Inflammatory macrophage (primary cell): ENCODE measurements at places on chromosomes 1 and 21.

DNA sequence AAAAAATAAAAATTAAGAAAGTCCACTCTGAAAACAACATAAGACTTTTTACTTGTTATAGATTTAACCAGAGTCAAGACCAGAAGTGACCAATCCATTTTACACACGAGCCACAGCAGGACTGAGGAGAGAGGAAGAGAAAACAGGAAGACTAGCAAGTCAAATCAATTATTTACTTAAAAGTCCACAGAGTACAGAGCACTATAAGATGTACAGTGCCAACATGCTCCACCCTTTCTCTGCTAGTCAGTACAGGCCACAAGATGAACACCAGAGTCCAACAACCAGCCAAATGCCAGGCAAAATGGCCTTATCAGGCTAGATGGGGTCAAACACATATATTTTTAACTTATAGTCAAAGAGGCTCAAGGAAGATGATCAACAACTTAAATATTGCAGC lies 19.5 kb downstream of the LUZP1 start:
- no peak for DNase-seq

DNA sequence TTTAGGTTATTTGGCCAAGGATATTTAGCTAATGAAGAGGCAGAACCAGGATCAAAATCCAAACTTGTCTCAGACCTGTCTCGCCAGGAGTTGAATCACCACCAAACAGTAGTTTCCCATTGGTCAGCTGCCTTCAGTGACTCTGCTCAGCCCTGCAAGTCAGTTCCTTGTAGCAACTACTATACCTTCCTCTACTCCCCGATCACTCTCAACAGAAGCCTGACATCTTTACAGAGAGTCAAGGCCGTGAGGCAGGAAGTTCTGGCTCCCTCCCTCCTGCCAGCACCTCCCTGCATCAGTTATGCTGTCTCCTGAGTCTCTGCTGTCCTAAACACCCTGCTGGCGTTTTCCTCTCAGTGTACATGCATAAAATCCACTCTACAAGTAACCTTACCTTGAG lies 13.2 kb downstream of the PSMD4 start:
- no peak for DNase-seq

GRCh38 chr21:42047821-42048613 lies 23.1 kb upstream of the UMODL1 start:
- DNase-seq: no peak

GRCh38 chr1:89276690-89277089 lies 4.0 kb upstream of the GBP5 start:
- no peak for DNase-seq

DNA sequence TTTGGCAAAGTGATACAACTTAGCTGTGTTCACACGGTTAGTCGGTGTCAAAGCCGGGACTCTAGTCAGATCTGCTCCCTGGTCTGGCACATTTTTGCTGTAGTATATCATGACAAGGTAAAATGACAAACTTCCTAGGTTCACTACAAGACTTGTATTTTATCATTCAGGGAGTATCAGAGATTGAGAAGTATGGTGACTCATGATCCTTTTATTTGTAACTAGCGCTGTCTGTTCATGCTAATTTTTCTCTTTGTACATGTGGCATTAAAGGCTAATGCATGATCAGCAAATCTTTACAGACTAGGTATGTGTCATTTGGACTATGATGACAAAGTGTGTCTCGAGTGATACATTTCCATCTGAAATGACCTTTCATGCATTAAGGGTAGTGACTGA lies 326.7 kb downstream of the SIPA1L2 start:
- DNase-seq: no peak

- no peak for DNase-seq
These were observed 37.3 kb downstream of the RGL1 start for GRCh38 chr1:183841950-183842794.

- DNase-seq: no peak
These were observed 278.7 kb upstream of the CHRM3 start for GRCh38 chr1:239107676-239108075.

- no peak for DNase-seq
These were observed 96.7 kb upstream of the TMPRSS2 start for GRCh38 chr21:41604583-41605041.

DNA sequence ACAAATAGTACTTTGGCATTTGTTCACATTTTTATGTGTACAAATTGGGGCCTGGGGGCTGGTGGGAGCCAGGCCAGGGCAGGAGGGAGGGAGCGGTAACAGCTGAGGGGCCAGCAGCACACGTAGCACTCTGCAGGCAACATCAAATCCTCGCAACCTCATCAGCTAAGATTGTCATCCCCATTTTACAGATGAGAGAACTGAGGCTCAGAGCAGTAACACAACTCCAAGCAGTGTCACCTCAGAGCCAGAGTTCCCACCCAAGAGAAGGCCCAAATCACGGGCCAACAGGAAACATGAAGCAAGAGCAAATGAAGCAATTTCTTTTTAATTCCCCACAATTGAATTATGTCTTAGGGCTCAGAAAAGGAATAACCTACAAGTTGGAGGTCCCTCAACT lies 14.1 kb downstream of the IFFO2 start:
- peak; percentile 33 for DNase-seq

DNA sequence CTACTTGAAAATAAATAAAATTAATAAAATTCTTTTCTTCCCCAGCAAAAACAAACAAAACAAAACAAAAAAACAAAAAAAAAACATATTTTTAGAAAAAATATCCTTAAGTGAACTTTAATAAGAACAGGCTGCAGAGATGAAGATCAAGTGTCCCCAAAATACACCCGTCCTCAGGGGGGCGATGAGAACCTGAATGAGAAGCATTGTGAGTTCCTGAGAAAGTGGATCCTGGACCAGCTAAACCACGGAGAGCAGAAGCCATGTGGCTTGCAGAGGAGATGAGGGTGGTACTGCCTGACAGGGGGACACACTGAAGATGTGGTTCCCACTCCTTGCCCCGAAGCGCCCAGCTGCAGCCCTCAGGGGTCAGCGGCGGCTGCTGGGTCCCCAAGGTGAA lies 89.3 kb downstream of the ITPKB start:
- no peak for DNase-seq

GRCh38 chr1:234728740-234729139 lies 118.8 kb upstream of the IRF2BP2 start:
- DNase-seq: no peak

GRCh38 chr1:95226781-95227660 lies 7.0 kb upstream of the RWDD3 start:
- DNase-seq: no peak

GRCh38 chr1:77832901-77833300 lies 53.5 kb downstream of the MIGA1 start:
- no peak for DNase-seq

- no peak for DNase-seq
These were observed 87.3 kb upstream of the SLFNL1 start for GRCh38 chr1:41108696-41109275.

GRCh38 chr21:41366522-41367151 lies 4.8 kb downstream of the MX2 start:
- DNase-seq: peak; percentile 95

DNA sequence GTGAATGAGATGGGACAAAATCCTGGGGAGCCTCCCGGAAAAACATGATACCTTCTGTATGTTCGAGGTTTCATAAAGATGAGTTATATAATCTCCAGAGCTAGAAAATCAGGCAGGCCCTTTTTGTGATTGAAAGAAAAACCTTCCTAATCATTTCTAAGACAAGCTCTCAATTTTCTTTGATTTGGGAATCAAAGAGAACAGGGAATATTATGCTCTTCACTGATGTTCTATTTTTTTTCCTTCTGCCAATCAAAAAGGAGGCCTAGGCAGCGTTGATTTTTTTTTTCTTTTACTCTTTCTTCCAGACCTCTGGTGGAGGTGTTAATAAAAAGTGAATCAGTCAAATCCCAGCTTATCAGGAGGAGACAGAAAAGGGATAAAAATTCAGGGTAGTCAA lies 34.5 kb downstream of the DIRAS3 start:
- DNase-seq: no peak

DNA sequence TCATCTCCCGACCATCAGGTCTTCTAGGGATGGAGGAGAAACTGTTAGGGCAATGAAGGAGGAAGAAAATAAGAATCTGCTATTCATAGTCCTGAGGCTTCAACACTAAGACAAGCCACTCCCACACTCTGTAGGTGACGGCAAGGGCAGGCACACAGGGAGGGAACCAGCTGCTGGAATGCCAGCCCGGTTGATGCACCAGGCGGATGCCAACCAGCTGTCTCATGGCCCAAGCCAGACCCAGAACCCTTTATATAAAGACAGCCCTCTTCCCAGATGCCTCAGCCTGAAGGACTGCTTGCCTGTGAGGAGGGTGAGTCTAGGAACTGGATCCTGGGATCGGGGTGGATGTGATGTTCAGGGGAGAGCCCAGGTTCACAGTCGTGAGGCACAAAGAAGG lies at the start of gene KPRP:
Gene KPRP, plus strand, starts transcription at position 279 of the 400 bp plus-strand sequence. CDS start 1,564 bp downstream, outside the sequence.
- DNase-seq: no peak

- peak; percentile 73 for DNase-seq
These were observed 19.8 kb upstream of the MUTYH start for GRCh38 chr1:45359882-45360513.

GRCh38 chr1:40392221-40392620 lies 18.7 kb downstream of the SMAP2 start:
- DNase-seq: no peak

DNA sequence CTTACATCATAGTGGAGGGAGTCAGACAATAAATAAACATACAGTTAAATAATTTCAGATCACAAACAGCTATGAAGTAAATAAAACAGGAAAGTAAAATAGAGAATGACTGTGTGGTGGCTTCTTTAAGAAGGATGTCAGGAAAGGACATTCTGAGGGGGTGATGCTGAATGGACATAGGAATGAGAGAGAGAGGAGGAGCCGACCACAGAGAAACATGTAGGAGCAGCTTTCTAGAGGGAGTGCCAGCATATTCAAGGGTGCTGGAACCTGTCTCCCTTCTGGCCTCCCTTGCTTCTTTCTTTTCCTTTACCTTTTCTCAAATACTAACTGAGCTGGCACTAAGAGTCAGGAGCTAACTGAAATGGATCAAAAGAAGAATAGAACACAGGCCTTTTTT lies 20.5 kb upstream of the BCL10 start:
- no peak for DNase-seq

GRCh38 chr1:107691540-107691939 lies 273.4 kb downstream of the VAV3 start:
- DNase-seq: no peak

- DNase-seq: no peak
These were observed 551.1 kb downstream of the PLPP3 start for GRCh38 chr1:56028244-56028643.

DNA sequence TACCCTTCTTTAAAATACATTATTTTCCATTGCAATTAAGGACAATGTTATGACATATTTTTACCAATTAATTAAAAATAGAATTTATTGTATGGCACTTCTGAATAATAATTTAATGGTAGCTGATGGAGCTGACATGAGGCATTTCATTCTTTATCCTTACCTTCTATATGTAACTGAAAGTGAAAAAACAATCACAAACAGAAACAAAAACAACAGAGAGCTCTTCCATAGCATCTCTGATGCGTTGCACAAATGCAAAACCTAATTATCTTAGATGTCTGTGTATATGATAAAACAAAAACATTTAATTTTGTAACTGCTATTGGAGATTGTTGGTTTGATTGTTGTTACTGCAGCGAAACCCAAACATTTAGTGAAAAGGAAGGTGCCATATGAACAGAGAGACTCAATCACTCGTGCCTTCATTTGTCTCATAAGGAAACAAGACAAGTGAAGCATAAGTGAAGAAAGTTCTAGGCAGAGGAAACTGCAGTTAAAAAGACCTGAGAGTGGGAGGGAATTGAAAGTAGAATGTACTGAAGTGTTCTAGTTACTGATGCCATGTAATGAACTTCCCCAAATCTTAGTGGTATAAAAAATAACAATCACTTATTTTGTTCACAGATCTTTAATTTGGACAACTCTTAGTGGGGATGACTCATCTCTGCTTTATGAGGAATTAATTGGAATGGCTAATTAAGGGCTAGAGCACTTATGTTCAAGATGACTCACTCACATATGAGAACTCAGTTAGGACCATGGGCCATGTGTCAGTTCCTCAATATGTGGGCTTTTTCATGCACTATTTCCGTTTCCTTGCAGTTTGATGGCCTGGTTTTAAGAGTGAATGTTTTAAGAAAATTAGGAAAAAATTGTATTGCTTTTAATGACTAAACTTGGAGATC lies 245.0 kb upstream of the OLFM3 start:
- no peak for DNase-seq

GRCh38 chr1:15148941-15149340 lies 4.6 kb upstream of the TMEM51 start:
- no peak for DNase-seq

DNA sequence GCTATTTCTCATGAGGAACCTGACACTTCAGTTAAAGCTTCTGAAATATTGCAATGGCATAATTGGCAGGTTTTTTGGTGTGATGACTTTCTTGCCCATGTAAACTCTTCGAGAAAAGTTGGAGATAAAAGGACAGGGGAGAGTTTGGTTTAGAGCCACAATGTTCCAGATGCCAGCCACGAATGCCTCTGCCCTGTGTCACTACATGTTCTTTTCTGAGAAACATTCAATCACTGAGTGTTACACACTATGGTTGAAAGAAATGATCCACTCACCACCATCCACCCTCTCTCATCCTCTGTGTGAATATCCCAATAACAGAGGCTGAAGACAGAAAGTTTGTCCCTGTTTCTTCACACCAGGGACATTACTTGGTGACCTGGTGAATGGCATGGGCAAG lies 66.4 kb downstream of the TNFSF4 start:
- no peak for DNase-seq

- peak; percentile 36 for DNase-seq
These were observed 45.2 kb downstream of the CAMK2N1 start for GRCh38 chr1:20440785-20441200.

- peak; percentile 85 for DNase-seq
These were observed 31.8 kb downstream of the SDCCAG8 start for GRCh38 chr1:243287652-243288051.

- DNase-seq: peak; percentile 19
These were observed 76.6 kb downstream of the HSPA13 start for GRCh38 chr21:14306126-14306907.

DNA sequence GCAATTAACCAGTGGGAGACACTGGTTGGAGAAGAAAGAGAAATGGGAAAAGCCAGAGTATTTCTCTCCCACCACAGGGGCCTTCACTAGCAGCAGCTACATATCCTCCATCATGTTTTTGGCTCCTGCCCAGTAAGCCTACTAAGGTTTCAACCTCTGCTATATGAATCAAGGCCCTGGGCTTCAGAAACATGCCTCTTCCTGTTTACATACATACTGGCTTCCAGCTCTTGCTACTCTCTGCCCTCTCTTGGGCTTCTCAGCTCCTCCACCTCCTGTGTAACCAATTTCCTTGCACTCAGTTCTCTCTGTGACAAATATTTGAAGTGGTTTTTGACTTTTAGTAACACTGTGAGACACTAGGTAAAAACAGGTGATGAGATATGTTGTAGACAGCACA lies 80.8 kb downstream of the LRRC7 start:
- no peak for DNase-seq
